Left lung (tissue), 14 donors: ENCODE measurements at places on chromosomes 1 and 21.

- DNase-seq, result peak; percentile 71
Observed at GRCh38 chr1:25204797-25205480, 27.4 kb downstream of the SYF2 start.

DNA sequence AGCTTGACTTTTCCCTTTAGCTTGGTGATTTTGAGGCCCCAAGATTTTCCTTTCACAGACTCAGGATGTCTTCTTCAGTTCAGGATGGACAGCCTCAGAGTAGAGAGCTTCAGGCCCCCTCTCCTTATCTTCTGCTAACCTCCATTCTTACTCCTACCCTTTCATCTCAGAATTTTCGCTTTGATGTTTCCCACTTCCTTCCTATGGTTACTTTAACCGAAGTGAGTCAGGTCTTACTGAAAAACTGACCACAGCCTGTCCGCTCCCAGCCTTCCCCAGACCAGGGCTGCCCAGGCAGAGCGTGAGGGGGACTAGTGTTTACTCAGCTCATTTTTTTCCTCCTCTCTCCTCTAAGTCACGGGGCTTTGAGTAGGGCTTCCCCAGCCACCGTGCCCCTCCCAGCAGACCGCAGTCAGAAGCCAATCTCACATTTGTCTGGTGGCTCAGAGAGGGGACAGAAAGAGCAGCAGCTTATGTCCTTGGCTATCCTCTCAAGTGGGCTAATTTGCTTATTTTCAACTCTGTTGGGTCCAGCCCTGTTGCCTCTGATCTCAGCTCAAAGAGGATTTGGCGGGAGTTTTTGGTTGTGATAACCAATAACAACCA is 4.2 kb upstream of the IL19 start:
- peak; percentile 47 for DNase-seq

GRCh38 chr1:179823693-179824092 is 53.9 kb downstream of the TOR1AIP2 start:
- no peak for DNase-seq

GRCh38 chr1:39250460-39251240 is 46.2 kb downstream of the MACF1 start:
- no peak for DNase-seq

GRCh38 chr1:53732912-53733317 is 6.0 kb downstream of the GLIS1 start:
- no peak for DNase-seq
